Activated CD4-positive, alpha-beta T cell treated with anti-CD3 and anti-CD28 coated beads, Interleukin-2, amount 50 U/mL, for 24 hours (primary cell): ENCODE measurements at places on chromosomes 7 and 10.

DNA sequence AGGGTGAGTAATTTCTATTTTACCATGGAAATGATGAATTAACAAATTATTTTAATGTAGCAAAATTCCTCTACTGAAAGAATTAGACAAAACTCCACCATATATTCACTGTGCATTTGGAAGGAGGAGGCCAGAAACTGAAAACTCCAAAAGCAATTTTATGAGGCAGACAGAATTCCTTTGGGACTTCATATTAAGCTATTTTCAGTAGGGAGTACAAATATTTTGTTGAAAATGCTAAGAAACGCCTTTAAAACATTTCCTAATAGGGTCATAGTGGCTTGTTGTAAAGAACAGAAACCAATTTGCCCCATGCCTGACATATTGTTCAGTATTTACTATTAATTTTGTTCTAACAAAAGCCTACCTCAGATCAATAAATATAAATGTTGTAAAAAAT lies 117.8 kb downstream of the TES start:
- no peak for DNase-seq

DNA sequence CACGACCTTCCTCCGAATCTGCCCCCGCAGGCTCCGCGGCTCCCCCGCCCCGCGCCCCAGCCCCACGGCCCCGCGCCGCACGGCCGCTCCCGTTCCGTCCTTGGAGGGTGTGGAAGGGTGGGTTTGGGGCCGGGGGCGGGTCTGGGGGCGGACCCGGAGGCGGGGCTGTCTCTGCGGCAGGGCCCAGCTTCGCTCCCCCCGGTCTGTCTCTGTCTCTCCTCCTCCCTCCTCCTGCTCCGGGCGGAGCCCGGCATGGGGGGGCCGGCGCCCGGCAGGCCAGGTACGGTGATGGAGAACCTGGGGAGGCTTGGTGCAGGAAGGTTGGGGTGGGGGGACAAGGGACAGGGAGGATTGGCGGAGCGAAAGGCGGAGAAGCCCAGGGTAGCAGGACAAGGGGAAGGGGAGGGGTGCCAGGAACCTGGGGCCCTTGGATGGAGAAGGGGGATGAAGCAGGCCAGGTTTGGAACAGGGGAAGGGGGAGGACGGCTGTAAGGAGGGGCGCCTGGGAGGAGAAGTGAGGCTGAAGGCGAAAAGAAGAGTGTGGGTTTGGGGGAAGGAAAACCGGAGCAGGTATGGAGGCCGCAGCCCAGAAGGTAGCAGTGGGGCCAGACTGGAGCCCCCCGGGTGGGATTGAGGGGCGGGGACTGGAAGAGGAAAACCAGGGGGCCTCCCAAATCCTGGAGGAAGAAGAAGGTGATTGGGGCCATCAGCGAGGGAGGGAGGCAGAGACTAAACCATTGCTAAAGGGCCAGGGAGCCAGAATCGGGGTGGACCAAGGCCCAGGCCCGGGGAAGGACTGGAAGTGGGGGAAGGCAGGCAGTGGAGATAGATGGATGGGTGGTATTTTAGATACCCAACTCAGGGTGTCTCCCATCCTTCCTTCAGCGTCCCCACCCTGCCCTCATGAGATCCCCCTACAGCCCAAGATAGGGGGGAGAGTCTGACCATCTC lies at the start of gene NYAP1:
NYAP1 (plus strand) TSS at position 206 of the 951 bp plus-strand sequence. CDS start 1,385 bp downstream, outside the sequence.
- no peak for DNase-seq

- DNase-seq, result no peak
These were observed 314.2 kb upstream of the GNAI1 start for GRCh38 chr7:79820387-79820786.

DNA sequence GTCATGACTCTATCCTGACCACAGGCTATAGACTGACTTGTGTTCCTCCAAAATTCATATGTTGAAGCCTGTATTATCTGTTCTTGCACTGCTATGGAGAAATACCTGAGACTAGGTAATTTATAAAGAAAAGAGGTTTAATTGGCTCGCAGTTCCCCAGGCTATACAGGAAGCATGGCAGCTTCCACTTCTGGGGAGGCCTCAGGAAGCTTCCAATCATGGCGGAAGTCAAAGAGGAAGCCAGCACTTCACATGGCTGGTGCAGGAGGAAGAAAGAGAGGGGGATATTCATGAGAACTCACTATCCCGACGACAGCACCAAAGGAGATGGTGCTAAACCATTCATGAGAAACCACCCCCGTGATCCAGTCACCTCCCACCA lies 84.3 kb upstream of the KDM7A start:
- no peak for DNase-seq

GRCh38 chr7:115722302-115722977 lies 308.1 kb downstream of the TFEC start:
- no peak for DNase-seq

DNA sequence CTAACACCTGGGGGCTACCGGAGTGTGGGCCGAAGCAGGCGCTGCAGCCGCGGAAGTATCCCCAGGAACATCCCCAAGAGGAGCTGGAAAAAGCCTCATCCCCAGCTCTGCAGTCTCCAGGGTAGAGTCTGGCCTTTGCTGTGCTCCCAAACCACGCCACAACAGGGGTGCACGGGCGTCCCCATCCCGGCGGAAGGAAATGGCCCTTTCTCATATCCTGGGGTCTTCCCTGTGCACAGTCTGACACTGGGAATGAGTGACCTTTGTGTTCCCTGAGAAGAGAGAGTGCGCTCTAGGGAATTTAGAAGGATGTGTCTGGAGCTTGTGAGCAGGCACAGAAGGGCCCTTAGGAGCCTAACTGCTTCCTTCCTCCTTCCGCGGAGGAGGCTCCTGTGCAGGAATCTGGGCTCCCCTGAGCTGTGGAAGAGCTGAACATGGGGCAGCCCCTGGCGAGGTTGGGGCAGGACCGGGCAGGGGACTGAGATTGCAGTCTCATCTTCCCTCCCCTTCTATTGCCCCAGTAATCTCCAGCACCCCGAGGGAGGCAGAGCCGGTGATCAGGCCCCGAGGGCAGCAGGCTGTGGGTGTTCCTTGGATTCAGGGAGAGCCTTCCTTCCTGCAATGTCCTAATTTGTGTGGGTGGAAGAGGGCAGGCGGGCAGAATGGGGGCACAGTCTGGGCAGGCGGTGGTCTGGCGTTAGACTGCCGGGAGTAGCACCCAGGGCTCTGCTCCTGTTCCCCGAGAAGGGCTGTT lies 1.3 kb downstream of the REPIN1 start:
- DNase-seq, result no peak

- no peak for DNase-seq
These were observed 5.3 kb upstream of the ACHE start for GRCh38 chr7:100900978-100901377.

- DNase-seq, result no peak
These were observed 70.4 kb upstream of the APBB1IP start for GRCh38 chr10:26367771-26368170.

DNA sequence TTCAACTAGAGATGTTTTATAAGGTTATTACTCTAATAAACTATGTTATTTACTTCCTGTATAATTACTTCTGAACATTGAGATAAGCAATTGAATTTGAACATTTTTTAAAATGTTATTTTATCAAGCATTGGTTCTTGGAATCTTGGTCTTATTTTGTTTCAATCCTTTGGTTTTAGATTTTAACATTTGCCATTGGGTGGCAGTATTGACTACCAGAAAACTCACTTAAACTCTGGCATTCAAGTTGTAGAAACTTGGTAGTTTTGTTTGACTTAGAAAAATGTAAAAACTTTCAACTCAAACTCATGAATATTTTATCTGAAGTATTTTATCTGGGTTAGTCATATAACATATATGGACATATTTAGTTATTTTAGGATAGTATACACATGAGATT lies 48.1 kb downstream of the ATRNL1 start:
- no peak for DNase-seq
